ENCODE measurements at places on chromosomes 5 and 9. TPM values are rescaled to one million over a fixed set of nuclear protein-coding genes. Genes with fewer than 3 reads are reported as not detected.

Gene TAF11L5
- total RNA-seq: 16.4 TPM

Gene PDCD1LG2
- 12.8 TPM for total RNA-seq

Gene FST
- total RNA-seq: 76.1 TPM

Gene CFAP157
- 2.9 TPM for total RNA-seq
